NCI-H1105 (cell line): ENCODE measurements at places on chromosomes 11 and 22.

DNA sequence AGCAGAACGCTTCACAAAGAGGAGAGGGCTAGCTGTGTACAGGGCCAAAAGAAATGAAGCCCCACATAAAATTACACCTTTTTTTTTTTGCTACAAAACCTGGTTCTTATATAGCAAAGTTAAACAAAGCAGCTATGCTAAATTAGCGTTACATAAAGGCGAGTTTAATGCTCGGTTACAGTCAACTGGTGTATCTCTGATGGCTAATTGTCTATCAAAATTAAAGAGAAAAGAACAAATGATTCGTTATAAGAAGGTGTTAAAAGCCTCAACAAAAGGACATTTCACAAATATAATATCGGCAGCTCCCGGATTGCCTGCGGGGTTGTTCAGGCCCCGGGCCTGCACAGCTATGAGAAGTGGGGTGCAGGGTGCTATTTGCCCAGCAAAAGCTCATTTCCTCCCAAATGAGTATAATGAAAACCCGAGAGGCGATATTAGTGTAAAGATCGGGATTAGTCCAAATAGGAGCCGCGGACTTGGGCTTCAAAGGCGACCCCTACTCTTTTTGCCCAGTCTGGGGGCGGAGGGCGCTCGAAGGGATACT, 13.3 kb upstream of the PAX6 start:
- no peak for DNase-seq

GRCh38 chr11:118939953-118940598, 14.3 kb upstream of the BCL9L start:
- no peak for DNase-seq

GRCh38 chr22:17501679-17502285, 61.5 kb upstream of the SLC25A18 start:
- DNase-seq: peak; percentile 48

DNA sequence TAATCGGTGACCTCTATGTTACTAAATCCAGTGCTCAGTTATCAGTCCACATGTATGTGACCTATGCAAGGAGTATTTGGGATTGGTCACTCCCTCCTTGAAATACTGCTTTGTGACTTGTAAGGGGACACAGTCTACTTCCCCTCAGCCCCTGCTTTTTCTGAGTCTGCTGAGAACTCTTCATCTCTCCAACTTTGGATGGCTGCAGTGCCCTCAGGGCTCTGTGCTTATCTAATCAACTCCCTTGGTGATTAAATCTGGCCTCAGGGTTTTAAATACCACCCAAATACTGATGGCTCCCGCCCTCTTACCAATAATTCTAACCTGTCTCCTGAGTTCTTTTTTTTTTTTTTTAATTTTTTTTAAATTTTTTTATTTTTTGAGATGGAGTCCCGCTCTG, 40.2 kb downstream of the FAM118A start:
- DNase-seq: no peak

DNA sequence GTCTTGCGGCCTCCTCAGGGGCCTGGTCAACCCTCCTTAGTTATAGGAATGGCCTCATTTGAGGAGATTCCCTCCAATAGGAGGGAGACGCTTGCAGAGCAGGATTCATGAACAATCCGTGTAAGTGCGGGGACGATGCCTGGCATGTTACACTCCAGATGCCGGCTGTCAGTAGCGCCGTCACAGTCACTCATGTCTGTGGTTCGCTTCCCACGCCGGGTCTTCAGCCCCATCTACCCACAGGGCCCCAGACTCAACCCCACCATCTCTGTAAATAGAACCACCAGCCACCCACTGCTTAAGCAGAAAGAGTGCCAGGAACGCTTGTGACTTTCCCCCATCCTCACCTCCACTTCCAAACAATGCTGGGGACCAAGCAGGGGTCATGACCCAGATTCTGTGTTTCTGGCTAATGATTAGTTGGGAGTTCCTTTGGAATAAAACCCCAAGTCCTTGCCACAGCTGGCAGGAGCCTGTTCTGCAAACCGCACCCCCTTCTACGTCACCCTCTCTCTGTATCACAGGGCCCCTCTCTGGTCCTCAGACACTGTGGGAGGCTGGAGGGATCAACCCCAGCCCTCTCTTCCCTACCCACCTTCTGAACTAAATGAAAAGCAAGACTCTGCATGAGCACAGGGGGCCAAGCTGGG, 38.8 kb upstream of the TOLLIP start:
- DNase-seq: no peak
